ENCODE measurements at places on chromosomes 5 and 9. TPM values are rescaled to one million over a fixed set of nuclear protein-coding genes. Genes with fewer than 3 reads are reported as not detected.
A peak's percentile ranks its signal among the peaks of the same experiment; 100 is the strongest.

The BTNL9 gene
- not detected for total RNA-seq

The GARIN3 gene
- total RNA-seq: not detected

The GKAP1 gene
- 9.5 TPM for total RNA-seq

The PCDHGC3 gene
- not detected for total RNA-seq

DNA sequence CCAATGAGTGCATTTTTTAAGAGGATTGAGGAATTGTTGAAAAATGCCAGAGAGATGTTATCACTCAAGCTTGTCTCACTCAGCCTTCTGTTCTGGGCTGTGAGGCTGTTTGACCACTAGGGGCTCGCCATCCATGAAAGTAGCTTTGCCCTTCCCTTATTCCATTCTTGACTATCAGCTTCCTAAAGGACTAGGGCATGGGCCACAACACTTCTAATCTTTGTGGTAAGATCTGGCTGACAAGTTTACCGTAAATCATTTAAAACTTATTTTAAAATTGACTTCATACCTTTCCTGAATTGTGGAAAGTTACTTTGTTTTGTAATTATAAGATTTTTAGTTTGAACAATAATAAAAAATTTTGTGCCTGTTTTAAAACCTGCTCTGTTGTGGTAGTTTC is 49.5 kb downstream of the TJP2 start:
- H3K36me3 ChIP-seq: no peaks in the 10 kb centered on the region
- H3K4me1 ChIP-seq: no peaks in the 10 kb centered on the region
- H3K27ac ChIP-seq: no peak overlapping the region
- no peak overlapping the region for H3K4me3 ChIP-seq
- no peak for DNase-seq
- no peaks in the 10 kb centered on the region for H3K27me3 ChIP-seq

DNA sequence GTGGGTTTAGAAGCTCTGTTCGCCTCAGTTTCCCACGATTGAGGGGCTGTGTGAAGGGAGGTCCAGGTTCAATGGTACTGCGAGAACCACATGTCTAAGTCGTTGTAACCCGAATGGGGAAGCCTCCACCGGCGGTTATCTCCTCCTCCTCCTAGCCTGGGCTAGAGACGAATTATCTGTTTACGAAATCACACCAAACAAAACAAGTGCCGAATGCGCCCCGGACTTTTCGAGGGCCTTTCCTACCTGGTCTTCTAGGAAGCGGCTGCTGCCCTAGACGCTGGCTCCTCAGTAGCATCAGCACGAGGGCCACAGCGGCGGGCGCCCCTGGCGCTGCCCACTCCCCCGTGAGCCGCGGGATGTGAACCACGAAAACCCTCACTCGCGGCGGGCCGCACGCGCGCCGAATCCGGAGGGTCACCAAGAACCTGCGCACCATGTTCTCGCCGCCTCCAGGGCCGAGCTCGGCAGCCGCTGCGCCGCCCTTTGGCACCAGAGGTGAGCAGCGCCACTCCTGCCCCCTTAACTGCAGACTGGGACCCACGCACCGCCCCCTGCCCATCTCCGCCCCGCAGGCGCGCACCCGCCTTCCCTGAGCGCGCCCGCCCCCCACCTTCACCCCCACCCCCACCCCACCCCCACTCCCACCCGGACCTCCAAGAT is at the start of gene CDKN2A:
CDKN2A (minus strand) TSS at position 500 of the 663 bp plus-strand sequence.
- peaks cover 20% of the 10 kb centered on the region for H3K4me1 ChIP-seq
- H3K4me3 ChIP-seq: peak within 1 kb of the TSS; percentile 88
- H3K27me3 ChIP-seq: peaks cover 26% of the 10 kb centered on the region
- H3K27ac ChIP-seq: no peak within 1 kb of the TSS
- no peaks in the 10 kb centered on the region for H3K36me3 ChIP-seq

DNA sequence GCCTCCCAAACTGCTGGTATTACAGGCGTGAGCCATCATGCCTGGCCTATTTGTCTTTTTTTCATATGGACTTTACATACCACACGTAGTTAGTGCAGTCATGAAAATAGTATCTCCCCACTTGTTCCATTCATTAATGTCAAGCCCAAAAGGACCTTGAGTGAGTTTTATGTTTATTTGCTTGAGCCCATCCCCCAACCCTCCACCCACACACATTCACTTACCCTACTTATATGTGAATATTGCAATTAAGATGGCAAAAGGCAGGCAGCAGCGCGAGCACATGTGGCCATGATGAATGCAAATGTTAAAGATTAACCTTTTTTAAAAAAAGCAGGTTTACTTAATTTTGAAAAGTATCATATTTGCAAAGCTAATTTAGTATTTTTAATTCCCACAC is 24.9 kb upstream of the PIK3R1 start:
- no peak for DNase-seq
- H3K27me3 ChIP-seq: no peaks in the 10 kb centered on the region
- H3K4me1 ChIP-seq: peaks cover 4% of the 10 kb centered on the region
- no peak overlapping the region for H3K27ac ChIP-seq

- H3K27ac ChIP-seq: no peak overlapping the region
- no peak for DNase-seq
- H3K4me1 ChIP-seq: peaks cover 47% of the 10 kb centered on the region
- H3K4me3 ChIP-seq: no peak overlapping the region
- H3K36me3 ChIP-seq: no peaks in the 10 kb centered on the region
- no peaks in the 10 kb centered on the region for H3K27me3 ChIP-seq
These were observed 69.6 kb downstream of the ANKRD33B start for GRCh38 chr5:10633271-10634049.

DNA sequence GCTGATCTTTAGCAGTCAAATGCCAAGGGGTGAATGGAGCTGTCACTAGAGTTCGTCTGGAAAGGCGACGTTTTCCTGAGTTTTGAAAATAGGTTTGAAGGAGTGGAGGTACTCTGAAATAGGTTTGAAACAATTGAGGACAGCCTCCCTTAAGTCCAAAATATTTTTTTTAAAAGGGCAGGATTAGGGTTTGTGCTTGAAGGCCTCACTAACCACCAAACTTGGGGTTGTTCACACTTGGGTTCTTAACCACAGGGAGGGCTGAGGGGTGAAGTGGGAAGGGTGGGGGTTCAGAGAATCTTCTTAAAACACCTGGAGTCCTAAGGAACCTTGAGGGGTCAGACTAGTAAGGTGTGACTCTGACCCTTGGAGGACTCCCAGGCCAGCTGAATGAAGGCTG is 3.5 kb upstream of the PCDH12 start:
- H3K4me3 ChIP-seq: no peak overlapping the region
- H3K27ac ChIP-seq: no peak overlapping the region
- no peaks in the 10 kb centered on the region for H3K36me3 ChIP-seq
- H3K4me1 ChIP-seq: peaks cover 48% of the 10 kb centered on the region

- H3K27me3 ChIP-seq: no peaks in the 10 kb centered on the region
- no peaks in the 10 kb centered on the region for H3K4me1 ChIP-seq
- no peak overlapping the region for H3K4me3 ChIP-seq
These were observed 27.1 kb downstream of the HTR1A start for GRCh38 chr5:63935103-63935502.

- DNase-seq: no peak
- H3K4me3 ChIP-seq: no peak overlapping the region
- no peaks in the 10 kb centered on the region for H3K36me3 ChIP-seq
- H3K27me3 ChIP-seq: no peaks in the 10 kb centered on the region
- no peak overlapping the region for H3K27ac ChIP-seq
- peaks cover 7% of the 10 kb centered on the region for H3K4me1 ChIP-seq
These were observed 242.1 kb downstream of the HSPA4 start for GRCh38 chr5:133293960-133294359.

GRCh38 chr5:54438620-54439389 is 16.7 kb upstream of the HSPB3 start:
- no peaks in the 10 kb centered on the region for H3K27me3 ChIP-seq
- DNase-seq: no peak
- no peaks in the 10 kb centered on the region for H3K36me3 ChIP-seq
- no peak overlapping the region for H3K4me3 ChIP-seq
- no peak overlapping the region for H3K27ac ChIP-seq
- H3K4me1 ChIP-seq: peaks cover 10% of the 10 kb centered on the region

GRCh38 chr5:100841358-100842076 is 61.6 kb downstream of the ST8SIA4 start:
- H3K4me3 ChIP-seq: peak overlapping the region; percentile 21
- DNase-seq: no peak
- no peaks in the 10 kb centered on the region for H3K27me3 ChIP-seq
- H3K36me3 ChIP-seq: peaks cover 5% of the 10 kb centered on the region
- H3K4me1 ChIP-seq: no peaks in the 10 kb centered on the region
